NCI-H1417 (cell line): ENCODE measurements at places on chromosomes 2 and 18.

GRCh38 chr2:48066000-48066399 lies 159.7 kb upstream of the FBXO11 start:
- DNase-seq: no peak

DNA sequence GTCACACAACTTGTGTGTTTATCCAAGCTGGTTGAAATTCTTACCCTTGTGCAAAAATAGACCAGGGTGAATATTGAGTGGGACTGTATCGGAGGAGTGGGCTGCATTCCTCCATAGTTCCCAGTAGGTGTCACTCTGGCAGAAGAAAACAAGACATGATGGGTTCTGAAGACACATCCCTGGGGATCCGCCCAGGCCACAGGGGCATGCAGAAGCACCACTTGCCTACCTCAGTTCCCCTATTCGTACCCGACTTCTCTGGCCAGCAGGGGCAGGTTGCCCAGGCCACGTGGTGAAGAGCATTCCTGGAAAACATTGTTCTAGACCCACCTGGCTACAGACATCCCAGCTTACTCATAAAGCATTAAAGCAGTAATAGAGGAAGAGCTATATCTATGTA lies 168.2 kb downstream of the FAM210A start:
- peak; percentile 64 for DNase-seq

GRCh38 chr2:47269316-47270232 lies 114.5 kb upstream of the STPG4 start:
- no peak for DNase-seq

GRCh38 chr2:238710787-238711186 lies 137.1 kb upstream of the TWIST2 start:
- no peak for DNase-seq

- DNase-seq: no peak
Measured at GRCh38 chr2:106782681-106783080, 103.3 kb downstream of the ST6GAL2 start.

GRCh38 chr18:45059695-45060094 lies 379.0 kb downstream of the SETBP1 start:
- DNase-seq: no peak

DNA sequence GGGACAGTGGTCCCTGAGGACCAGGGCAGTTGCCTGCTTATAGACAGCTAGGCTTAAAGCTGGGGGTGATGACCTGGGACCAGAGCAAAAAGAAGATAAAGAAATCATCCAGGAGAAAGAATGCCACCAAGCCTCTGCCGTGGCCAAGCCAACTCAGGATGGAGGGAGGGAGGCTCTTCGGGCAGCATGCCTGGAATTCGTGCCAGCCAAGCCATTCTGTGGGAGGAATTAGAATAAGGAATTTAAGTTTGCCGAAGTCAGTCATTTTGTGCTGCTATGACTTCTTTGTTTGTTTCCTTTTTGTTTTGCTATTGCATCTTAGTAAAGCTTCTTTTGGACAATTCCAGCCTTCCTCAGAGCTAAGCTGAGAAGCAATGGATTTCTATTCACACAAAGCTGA lies 124.1 kb downstream of the EN1 start:
- DNase-seq: no peak

GRCh38 chr18:58102018-58102417 lies 58.0 kb downstream of the NEDD4L start:
- DNase-seq: no peak

GRCh38 chr18:3130344-3130743 lies 89.4 kb downstream of the MYOM1 start:
- no peak for DNase-seq
